Mesothelial cell of epicardium (in vitro differentiated cells): ENCODE measurements at places on chromosomes 3 and 15. TPM values are rescaled to one million over a fixed set of nuclear protein-coding genes. Genes with fewer than 3 reads are reported as not detected.

- H3K27me3 ChIP-seq = no peaks in the 10 kb centered on the region
- H3K27ac ChIP-seq = no peak overlapping the region
- H3K4me1 ChIP-seq = peaks cover 8% of the 10 kb centered on the region
- peaks cover 1% of the 10 kb centered on the region for H3K36me3 ChIP-seq
Measured at GRCh38 chr15:72146934-72147333, 28.7 kb downstream of the SENP8 start.

- peaks cover 2% of the 10 kb centered on the region for H3K4me1 ChIP-seq
- H3K4me3 ChIP-seq = no peak overlapping the region
- no peak overlapping the region for H3K27ac ChIP-seq
- peaks cover 4% of the 10 kb centered on the region for H3K27me3 ChIP-seq
- no peak for DNase-seq
Measured at GRCh38 chr3:12400616-12401194, 83.6 kb upstream of the TSEN2 start.

DNA sequence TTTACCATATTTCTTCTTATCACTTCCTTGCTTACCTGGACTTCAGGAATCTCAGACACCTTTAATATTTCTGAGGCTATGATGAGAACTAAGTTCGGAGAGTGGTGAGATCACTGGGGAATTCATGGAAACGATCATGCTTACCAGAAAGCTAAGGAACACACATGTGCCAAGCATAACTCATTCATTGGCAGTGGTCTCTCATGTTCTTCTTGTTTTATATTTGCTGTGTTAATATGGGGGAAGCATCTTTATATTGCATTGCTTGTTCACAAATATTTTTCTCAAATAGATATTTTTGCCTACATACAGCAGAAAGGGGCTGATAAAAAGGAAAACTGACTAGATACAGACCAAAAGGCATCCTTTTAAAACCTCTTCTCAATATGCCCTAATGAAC, 55.8 kb downstream of the COL6A6 start:
- peaks cover 34% of the 10 kb centered on the region for H3K4me1 ChIP-seq
- H3K27me3 ChIP-seq = no peaks in the 10 kb centered on the region
- no peak for DNase-seq
- no peaks in the 10 kb centered on the region for H3K36me3 ChIP-seq

GRCh38 chr15:51992953-51993352, 21.4 kb upstream of the LEO1 start:
- no peak overlapping the region for H3K27ac ChIP-seq
- H3K4me1 ChIP-seq = no peaks in the 10 kb centered on the region
- no peak overlapping the region for H3K4me3 ChIP-seq
- H3K36me3 ChIP-seq = no peaks in the 10 kb centered on the region
- no peak for DNase-seq

DNA sequence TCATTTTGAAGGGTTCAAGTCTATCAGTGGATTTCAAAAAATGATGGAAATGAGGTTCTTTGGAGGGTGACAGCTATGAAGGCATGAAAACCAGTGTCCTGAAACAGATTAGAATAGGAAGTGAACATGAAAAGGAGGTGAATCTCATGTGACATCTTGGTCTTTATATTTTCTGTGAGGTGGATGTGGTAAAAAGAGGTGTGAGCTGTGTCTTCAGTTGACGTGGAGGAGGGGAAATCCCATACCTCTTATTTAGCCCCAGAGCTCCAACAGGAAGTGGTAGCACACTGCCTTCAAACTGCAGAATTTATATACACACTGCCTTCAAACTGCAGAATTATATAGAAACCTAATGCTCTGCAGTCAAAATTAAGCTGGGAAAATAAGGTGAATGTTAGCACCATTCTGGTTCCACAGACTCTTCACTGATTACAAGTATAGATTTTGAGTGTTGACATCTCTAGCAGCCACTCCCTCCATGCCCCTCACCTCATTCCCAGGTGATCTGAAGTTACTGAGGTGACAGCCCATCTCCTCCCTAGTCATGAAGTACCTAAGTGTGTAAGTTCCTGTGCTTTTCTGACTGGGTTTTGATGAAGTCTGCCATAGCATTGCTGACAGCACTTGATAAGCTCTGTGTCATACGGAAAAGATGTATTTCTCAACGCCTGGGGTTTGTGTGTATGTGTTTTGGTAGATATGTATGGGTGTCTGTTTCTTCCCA, 2.7 kb downstream of the RAB8B start:
- H3K4me1 ChIP-seq = peaks cover 36% of the 10 kb centered on the region
- DNase-seq = no peak
- no peak overlapping the region for H3K27ac ChIP-seq
- H3K4me3 ChIP-seq = no peak overlapping the region
- H3K36me3 ChIP-seq = no peaks in the 10 kb centered on the region

GRCh38 chr3:63228677-63229076, 49.4 kb upstream of the SYNPR start:
- no peak for DNase-seq
- H3K27me3 ChIP-seq = peaks cover 20% of the 10 kb centered on the region
- no peaks in the 10 kb centered on the region for H3K36me3 ChIP-seq
- peak overlapping the region; percentile 43 for H3K4me3 ChIP-seq
- H3K4me1 ChIP-seq = peaks cover 10% of the 10 kb centered on the region

GRCh38 chr3:106946866-106947265, 430.4 kb upstream of the CCDC54 start:
- no peak overlapping the region for H3K27ac ChIP-seq
- H3K27me3 ChIP-seq = no peaks in the 10 kb centered on the region
- H3K4me3 ChIP-seq = no peak overlapping the region
- DNase-seq = no peak
- no peaks in the 10 kb centered on the region for H3K36me3 ChIP-seq
- peaks cover 24% of the 10 kb centered on the region for H3K4me1 ChIP-seq

DNA sequence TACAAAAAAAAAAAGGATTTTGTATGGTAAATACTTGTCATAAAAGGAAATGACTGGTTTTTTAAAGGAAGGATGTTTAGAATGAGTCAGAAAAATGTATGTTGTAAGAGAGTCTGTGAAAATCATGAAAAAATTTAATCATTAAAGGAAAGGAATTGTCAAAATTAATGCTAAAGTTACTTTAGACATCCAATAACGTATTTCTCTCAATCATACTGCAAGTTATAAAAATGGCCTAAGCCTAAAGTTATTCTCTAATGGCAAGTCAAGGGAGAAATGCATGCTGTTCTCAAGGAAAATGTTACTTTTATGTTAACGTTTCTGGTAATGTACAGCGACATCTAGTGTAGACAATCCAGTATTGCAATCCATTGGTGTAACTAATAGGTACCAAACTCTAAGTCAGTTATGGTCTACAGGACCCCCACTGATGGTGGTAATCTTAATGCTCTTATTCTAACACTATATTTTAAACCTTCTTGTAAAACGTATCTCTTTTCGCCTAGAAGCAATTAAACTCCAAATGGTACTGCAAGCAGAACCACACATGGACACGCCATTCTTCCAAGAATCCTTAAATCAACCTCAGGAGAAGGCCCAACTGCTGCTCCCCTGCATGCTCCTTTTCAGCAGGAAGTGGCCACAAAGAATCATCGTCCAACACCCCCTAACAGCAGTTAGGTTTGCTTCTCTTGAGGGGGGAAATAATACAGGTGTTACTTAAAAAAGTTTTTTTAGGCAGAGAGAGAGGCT, 35.2 kb downstream of the NCEH1 start:
- no peak overlapping the region for H3K4me3 ChIP-seq
- DNase-seq = no peak
- H3K36me3 ChIP-seq = no peaks in the 10 kb centered on the region

GRCh38 chr3:89682556-89682955, 575.1 kb downstream of the EPHA3 start:
- H3K27ac ChIP-seq = no peak overlapping the region
- H3K36me3 ChIP-seq = no peaks in the 10 kb centered on the region
- peaks cover 9% of the 10 kb centered on the region for H3K4me1 ChIP-seq
- DNase-seq = no peak
- no peaks in the 10 kb centered on the region for H3K27me3 ChIP-seq

The DPPA2 gene
- 1.2 to 1.4 TPM (median 1.2 TPM) in 3 replicates for total RNA-seq

DNA sequence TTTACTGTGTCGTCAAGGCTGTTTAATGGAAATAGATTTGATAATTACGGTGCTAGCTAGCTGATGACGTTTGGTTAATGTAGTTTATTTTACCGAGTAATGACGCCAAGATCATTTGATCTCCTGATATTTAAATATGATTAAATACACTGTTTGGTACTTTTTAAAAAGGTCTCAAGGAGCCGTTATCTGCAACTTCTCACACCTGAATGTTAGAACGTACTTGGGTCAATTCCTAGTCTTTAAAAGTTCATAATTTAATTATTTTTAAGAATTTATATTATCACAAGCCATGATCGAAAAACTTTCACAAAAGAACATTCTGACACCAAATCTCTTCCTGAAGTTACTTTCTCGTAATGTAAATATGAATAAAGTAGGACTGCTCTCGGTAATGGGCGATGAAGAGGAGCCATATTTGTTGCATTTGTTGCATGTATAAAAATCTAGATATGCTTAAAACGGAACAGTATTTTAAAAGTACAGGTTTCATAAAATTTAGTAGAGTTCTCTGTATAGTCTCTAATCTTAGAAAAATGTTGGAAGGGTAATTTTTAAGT, 16.2 kb upstream of the CHD2 start:
- no peaks in the 10 kb centered on the region for H3K27me3 ChIP-seq
- peak overlapping the region; percentile 94 for H3K27ac ChIP-seq
- H3K36me3 ChIP-seq = peaks cover 23% of the 10 kb centered on the region

The SNURF gene
- total RNA-seq = 22.6 to 33.1 TPM (median 27.0 TPM) in 3 replicates

- H3K27ac ChIP-seq = peak overlapping the region; percentile 77
- H3K36me3 ChIP-seq = peaks cover 9% of the 10 kb centered on the region
- H3K27me3 ChIP-seq = no peaks in the 10 kb centered on the region
Measured at GRCh38 chr15:35329521-35329961, 216.4 kb downstream of the DPH6 start.

The TGM4 gene
- 0.09 TPM in 1 of 3 replicates, not detected in the others for total RNA-seq

DNA sequence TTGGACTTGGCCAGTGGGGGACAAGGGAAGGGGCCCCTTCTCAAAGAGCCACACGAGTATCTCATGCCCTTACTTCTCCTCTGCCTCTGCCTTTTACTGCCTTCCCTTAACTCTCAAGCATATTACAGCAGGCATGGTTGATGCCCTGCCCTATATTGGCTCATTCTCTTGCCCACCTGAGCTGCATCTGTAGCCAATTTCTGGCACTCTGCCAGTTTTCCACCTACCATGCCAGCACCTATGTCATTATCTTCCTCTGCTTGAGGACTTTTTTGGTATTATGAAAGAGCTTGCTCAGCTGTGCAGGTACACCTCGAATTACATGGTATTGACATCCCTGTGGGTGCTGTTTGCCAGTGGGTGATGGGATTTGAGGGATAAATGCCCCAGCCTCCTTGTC, 181.8 kb downstream of the OXSM start:
- no peaks in the 10 kb centered on the region for H3K4me1 ChIP-seq
- no peak for DNase-seq
- H3K4me3 ChIP-seq = no peak overlapping the region

The LTF gene
- total RNA-seq = not detected in 3 replicates

GRCh38 chr3:129226374-129226773, 23.0 kb upstream of the COPG1 start:
- no peaks in the 10 kb centered on the region for H3K4me1 ChIP-seq
- no peak overlapping the region for H3K27ac ChIP-seq
- no peak overlapping the region for H3K4me3 ChIP-seq
- H3K27me3 ChIP-seq = peaks cover 4% of the 10 kb centered on the region
- H3K36me3 ChIP-seq = no peaks in the 10 kb centered on the region
